Iris pigment epithelial cell (primary cell): ENCODE measurements at places on chromosomes 2 and 18.
A peak's percentile ranks its signal among the peaks of the same experiment; 100 is the strongest.

- no peak for DNase-seq
Measured at GRCh38 chr18:58026395-58026794, 17.6 kb upstream of the NEDD4L start.

DNA sequence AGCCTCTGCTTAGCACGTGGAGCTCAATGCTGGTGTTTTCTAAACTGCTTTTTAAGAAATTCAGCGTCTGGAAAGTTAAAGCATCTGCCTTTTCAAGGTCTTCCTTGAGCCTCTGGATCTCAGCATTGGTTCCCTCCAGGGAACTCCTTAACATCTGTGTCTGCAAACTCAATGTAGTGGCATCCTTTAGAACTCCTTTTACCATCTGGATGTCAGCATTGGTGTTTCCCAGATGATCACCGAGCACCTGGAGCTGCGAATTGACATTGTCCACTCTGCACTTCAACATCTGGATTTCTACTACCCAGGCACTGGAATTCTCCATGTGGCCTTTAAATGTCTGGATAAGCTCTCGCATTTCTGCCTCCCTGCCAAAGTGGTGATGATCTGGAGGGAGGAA lies 3.7 kb downstream of the CLEC4F start:
- no peak for DNase-seq

- DNase-seq, result no peak
Measured at GRCh38 chr2:160168878-160169277, 31.2 kb downstream of the ITGB6 start.

- peak; percentile 5 for DNase-seq
Measured at GRCh38 chr18:69943021-69943420, 4.7 kb downstream of the CD226 start.

DNA sequence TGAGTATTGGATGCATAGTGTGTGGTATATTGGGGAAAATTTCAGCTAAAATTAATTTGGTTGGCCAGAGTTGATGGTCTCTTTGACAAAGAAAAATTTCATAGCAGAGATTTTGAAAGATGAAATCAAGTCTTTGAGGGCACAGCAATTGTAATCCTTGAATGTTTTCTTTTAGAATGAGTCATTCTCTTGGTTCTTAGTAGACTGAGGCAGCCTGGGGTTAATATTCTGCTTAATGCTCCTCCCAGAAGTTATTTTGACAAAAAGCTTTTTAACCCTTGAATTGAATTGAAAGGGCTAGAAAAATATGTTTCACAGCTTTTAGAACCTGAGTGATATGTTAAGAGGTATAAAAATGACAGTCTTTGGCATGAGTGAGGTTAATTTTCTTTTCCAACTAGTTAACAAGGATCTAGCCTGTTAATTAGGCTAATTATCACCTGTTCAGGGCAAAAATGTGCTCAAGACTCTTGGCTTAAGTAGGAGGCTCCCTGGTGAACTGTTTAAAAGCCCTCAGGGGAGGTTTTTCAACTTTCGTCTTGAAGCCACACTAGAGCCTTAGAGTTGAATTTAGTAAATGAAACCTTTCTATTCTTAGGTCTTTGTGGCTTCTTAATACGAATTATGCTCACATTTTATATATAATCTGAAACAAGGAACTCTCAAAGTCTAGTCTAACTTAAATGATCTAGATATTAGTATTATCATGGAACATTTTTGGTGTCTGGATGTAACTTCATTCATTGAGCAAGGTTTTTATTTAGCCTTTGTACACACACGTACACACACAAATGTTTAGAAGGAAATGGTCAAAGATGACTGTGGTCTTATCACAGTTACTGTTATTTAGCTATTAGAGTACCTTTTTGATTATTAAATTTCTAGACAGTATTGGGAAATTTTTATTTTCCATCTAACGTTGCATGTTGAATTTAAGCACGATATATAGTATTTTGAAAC lies 272.5 kb downstream of the ZNF407 start:
- DNase-seq, result peak; percentile 56

- no peak for DNase-seq
Measured at GRCh38 chr18:52394602-52395001, 54.6 kb downstream of the DCC start.

DNA sequence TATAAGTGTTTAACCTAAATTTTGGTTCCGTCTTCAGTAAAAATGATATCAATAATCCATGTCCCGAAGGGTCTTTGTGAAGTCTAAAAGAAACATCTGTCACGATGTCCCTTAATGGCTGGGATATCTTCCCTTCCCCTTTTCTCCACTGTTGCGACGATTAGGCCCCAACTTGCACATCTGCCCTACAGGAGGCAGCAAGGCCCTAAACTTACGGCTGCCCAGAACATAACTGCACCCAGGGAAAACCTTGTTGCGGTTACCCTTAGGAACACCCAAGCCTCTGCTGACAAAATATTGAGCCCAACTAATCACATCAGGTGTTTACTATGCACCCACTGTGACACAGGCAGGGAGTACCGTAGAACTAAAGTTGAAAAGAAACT lies 1.3 kb upstream of the SMAD2 start:
- DNase-seq, result no peak
